ENCODE measurements at places on chromosomes 5 and 9.

DNA sequence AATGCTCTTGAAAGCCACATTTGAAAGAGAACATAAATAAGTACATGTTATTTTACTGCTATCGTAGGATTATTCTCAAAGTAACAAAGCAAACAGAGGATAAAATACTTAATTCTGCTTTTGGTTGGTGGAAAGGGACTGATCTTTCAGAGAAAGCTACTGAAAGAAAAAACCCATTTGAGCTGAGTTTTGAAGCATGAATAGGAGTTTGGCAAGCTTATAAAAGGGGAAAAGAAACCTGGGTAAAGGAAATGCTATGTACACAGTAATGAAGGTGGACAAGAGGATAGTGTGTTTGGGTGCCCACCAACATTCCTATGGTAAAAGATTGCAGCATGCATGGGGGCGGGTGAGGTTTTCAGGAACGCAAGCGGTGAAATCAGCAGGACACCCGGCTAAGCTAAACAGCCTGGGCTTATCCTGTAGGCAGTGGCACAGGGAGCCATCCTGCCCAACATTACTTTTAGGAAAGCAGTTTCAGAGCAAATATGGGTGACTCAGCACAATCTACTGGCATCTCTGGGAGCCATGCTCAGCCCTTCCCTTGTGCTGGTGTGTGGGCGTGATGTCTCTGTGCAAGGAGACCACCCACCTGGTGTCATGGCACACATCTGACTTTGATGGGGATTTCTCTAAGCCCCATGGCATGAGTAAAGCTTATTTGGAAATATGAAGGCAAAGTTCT is 673.9 kb upstream of the KLF4 start:
- DNase-seq = no peak

- no peak for DNase-seq
Observed at GRCh38 chr5:45037927-45038326, 229.2 kb downstream of the MRPS30 start.

- no peak for DNase-seq
Observed at GRCh38 chr9:106675780-106676179, 187.2 kb upstream of the ZNF462 start.

DNA sequence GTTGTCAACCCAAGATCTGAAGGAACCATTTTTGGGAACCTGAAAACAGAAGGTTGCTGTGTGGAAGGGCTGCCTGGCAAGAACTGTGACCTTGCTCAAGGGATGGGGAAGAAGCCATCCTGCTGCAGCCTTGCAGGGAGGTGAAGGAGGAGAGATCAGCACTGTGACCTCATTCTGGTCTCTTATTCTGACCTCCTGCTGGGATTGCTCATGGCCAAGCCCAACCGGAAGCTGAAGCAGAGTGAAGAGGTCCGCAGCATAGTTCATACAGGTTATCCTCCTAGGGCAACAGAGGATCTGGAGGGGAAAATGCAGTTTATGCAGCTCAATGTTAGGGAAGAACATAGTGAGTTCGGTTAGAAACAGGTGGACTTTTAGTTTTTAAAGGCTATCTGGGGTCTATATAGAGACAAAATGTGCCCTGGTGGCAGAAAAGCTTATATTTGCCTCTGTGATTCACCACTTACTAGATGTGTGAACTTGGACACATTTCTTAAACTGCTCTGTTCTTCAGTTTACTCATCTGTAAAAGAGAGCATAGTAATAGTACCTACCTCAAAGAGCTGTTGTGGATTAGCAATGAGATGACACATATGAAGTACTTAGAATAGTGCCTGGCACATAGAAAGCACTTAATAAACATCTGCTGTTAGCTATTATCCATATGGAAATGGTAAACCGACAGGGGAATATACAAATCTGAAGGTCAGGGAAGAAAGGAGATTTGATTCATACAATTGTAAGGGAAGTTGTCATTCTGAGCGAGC is 57.9 kb upstream of the BNC2 start:
- no peak for DNase-seq

GRCh38 chr9:20280330-20280729 is 342.0 kb downstream of the MLLT3 start:
- no peak for DNase-seq

DNA sequence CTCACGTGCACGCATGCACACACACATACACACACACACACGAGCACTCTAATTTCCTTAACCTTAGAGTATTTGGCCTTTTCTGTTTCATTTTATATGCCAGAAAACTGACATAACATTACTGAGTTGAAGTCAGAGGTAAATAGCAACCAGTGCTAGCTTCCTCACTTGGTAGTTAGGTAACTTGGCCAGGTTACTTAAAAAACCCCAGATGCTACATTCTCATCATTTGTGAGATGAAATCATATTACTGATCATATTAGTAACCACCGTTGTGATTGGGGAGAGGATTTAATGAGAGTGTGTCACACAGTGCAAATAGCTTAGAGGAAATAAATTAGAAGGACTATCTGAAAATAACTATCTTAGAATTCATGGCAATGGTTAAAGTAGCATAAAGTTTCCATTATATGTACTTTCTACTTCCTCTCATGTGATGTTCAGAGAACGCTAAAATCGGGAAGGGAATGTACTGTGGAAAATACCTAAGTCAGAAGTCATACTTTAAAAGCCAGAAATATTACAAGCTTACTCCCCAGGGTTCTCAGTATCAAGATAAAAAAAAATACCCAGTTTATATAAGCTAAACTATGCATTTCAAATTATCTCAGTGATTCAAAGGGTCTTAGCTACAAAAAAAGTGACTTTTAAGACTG is 120.5 kb downstream of the TUSC1 start:
- DNase-seq = no peak

- no peak for DNase-seq
Observed at GRCh38 chr5:134088291-134088690, 26.2 kb upstream of the TCF7 start.

GRCh38 chr9:83032065-83032625 is 30.8 kb downstream of the RASEF start:
- no peak for DNase-seq

DNA sequence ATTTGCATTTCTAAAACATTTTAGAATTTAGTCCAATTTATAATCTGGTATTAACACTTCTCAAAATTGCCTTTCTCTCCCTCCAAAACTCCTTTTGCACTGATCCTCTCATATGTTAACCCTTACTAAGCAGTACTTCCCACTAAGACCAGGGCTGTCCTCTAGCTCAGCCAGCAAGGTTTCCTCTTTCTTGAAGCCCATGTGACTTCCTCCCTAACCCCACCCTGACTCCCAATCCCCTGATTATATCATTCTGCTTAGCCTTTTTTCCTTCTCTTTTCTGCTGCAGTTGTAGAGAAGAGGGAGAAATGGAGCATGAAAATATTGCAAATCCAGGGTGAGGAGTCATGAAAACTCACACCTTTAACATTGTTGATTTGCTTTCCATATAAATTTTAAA is 241.7 kb downstream of the MCTP1 start:
- no peak for DNase-seq

DNA sequence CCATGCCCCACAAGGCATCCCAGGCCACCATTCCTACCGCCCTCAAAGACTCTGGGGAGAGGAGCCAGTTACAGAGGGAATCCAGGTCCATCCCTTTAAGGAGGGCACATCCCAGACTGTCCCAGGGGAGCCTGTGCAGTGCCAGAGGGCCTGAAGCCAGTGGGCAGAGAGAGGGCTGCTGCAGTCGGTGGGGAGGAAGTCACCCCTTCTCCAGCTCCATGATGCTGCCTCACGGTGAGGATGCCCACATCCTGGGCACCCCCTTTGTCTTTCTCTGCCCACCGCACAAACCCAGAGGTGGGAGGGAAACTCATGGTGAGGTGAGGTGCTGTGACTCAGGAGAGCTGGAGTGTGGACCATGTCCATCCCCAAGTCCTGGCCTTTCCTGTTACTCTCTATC is 26.2 kb upstream of the ANKRD33B start:
- no peak for DNase-seq

DNA sequence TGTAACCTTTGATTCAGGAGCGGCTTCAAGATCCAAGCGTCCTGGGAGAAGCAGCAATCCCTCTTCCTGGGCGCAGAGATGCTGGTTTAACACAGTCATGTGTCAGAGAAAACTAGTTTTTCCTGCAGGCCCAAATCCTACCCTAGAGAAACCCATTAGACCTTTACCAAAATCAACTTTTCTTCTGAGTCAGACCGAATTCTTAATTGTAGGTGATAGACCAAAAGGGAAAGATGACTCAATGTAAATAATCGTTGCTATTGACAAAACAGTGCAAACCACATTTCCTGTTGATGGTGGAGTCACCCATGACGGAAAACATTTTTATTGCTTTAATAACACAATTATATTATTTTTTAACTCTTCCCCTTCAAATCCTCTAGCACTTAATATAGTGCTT is 40.1 kb downstream of the SLC1A1 start:
- no peak for DNase-seq

- no peak for DNase-seq
Observed at GRCh38 chr5:6859951-6860638, 146.9 kb downstream of the TENT4A start.

GRCh38 chr9:108395421-108395820 is 460.4 kb downstream of the ACTL7B start:
- no peak for DNase-seq
